ENCODE measurements at places on chromosomes 16 and 17.

DNA sequence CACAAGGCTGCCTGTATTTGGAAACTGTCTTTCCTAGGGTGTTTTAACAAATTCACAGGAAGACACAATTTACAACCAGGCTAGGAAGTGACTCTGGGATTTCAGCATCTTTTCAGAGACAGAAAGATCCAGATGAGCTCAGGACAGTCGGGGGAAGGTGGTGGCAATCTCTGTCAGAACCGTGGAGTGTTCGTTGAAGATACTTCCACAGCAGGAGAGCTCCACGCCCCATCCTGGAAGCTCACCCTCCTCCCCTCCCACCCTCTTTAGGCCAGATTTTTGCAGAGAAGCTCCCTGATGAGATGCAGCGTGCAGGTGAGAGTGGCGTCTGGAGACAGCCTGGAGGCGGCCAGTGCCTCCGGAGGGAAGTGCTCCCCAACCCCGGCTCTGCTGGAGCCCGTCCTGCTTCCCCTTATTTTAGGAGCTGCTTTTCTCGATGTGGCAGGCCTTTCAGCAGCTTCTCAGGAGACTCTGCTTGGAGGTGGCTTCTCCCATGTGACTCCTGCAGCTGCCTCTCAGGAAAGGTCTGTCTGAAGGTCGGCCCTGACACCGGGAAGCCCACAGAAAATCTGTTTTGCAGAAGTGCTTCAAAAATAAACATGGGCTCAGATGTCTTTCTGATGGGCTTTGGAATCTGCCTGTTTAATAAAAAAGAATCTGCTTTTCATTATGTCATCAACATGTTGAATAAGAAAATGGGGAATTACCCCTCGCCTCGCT is 186.4 kb upstream of the CHMP6 start:
- no peak for DNase-seq

DNA sequence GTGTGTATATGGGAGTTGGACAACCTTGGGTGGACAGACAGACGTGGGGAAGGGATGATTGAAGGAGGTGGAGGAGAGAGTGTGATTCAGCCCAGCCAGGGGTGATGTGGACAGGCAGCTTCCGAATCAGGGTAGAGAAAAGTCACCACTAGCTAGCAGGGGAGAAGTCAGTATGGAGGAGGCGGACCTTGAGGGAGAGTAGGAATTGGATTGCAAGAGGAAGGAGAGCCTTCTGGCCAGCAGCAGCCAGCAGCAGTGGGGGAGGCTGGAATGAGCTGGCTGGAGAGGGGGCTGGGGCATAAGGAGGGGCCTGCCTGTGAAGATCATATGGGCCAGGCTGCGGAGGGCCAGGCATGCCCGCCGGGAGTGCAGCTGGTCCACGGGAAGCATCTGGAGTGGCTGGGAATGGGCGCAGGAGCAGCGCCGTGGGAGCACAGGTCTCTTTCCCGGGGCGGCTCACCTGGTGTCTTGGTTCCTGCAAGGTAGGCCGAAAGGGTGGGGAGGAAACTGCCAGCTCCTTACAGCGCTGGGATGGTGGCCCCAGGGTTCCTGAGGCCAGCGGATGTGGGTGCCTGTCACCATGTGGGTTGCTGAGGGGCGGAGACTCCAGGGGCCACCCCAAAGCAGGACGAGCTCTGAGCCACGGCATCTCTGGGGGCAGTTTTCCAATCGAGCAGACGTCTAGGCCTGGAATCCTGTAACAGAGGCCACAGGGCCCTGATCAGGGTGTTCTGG is 235.3 kb downstream of the SEC14L1 start:
- DNase-seq: no peak

DNA sequence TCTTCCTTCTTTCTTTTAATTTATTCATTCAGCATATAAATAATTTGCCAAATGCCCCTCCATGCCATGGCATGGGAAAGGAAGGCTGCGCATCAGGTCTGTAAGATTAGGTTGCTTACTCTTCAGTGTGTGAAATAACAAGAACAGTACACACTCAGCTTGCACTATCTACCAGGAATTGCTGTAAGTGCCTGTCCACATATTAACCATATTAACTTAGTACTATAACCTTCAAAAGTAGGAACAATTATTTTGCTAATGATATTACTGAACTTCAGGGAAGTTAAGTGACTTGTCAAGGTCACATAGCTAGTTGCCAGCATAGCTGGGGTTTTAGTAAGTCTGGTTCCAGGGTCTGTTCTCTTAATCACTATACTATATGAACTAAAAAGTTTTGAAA is 89.2 kb upstream of the PMFBP1 start:
- no peak for DNase-seq

GRCh38 chr16:53681354-53681753 is 22.3 kb downstream of the RPGRIP1L start:
- no peak for DNase-seq

DNA sequence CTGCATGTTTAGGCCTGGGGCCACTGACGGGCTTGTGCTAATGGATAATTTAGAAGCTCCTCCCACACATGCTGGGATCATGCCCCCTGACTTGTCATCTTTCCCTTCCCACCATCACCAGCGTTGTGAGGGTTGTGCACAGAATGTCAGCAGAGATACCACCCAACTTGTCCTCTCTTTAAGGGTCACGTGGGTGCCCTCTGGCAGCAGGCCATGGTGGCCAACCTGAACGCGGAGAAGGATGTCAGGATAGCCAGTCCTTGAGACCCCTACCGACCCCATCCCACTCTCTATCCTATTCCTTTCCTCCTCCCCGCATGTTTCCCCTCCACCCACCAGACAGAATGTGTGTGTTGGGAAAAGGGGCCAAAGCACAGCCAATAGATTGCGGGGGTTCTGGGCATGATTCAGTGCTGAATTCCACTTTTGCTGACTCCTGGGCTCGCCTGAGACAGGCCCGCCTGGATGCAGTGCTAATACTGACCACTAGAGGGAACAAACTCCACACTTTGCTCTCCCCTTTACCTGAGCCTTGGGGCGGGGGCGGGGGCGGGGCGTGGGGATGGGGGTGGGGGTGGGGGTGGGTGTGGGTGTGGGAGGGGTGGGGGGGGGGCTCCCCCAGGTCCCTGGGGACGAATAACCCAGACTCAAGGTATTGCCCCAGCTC is at the start of gene GH2:
Gene GH2, minus strand, starts transcription at position 10 of the 667 bp plus-strand sequence. CDS start 143 bp downstream, outside the sequence.
- DNase-seq: no peak

- no peak for DNase-seq
These were observed 1643.5 kb downstream of the TP53TG3F start for GRCh38 chr16:35102780-35103403.

DNA sequence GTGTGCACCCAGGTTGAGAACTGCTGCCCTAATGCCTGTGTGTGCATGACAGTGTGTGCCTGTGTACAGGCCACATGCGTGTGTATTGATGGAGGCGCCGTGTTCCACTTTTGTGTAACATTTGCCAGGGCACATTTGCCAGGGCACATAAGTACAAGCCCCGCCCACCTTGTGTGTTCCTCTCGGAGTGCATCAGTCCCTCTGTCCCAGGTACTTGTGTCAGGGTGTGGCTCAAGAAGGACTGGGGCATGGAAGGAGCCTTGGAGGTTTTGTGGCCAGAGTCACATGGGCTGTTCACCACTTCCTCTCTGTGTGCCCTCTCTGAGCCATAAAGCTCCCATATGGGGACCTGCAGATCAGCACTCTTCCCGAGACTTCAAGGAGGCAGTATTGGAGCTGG is 73.9 kb downstream of the MRM1 start:
- DNase-seq: no peak

- DNase-seq: no peak
These were observed 457.9 kb upstream of the DYNLRB2 start for GRCh38 chr16:80082906-80083305.

DNA sequence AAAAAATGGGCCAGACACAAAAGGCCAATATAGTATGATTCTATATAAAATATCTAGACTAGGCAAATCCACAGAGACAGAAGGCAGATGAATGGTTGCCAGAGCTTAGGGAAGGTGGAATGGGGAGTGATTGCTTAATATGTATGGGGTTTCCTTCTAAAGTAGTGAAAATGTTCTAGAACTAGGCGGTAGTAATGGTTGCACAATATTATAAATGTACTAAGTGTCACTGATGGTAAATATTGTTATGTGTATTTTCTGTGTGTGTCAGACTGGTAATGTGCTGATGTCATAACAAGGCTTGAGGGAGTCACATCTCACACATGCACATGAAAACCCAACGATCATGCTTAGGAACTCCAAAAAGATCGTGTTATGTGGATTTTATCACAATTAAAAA is 106.9 kb upstream of the SIAH1 start:
- DNase-seq: no peak

DNA sequence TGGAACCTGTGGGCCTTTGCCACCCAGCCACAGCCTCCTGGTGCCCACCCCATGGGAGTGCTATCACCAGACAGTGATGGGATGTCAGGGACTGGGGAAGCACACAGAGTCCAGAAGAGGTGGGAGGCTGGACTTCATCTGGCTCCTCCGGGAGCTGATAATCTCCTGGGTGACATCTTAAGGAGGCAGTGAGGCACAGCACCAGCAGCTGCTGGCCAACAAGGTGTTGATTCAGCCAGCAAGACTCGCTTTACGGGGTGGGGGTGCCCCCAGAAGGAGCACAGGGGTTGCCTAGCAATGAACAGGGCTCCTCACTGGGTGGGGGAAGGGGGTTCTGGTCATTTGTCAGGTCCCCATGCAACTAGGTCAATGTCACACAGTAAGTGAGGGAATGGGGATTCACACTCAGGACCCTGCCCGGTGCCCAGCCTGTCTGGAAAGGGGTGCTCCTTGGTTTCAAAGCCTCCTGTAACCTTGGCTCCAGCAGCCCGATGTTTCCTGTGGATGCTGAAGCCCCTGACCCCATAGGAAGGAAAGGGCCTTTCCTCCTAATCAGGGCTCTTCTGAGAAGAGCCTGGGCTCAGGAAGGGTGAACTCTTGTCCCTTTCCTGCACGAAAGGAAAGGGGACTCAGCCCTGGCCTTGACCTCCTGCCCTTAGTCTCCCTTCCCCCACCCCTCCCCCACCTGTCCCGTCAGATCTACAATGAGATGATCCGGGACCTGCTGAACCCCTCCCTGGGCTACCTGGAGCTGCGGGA is 17.7 kb downstream of the KIF19 start:
- no peak for DNase-seq

DNA sequence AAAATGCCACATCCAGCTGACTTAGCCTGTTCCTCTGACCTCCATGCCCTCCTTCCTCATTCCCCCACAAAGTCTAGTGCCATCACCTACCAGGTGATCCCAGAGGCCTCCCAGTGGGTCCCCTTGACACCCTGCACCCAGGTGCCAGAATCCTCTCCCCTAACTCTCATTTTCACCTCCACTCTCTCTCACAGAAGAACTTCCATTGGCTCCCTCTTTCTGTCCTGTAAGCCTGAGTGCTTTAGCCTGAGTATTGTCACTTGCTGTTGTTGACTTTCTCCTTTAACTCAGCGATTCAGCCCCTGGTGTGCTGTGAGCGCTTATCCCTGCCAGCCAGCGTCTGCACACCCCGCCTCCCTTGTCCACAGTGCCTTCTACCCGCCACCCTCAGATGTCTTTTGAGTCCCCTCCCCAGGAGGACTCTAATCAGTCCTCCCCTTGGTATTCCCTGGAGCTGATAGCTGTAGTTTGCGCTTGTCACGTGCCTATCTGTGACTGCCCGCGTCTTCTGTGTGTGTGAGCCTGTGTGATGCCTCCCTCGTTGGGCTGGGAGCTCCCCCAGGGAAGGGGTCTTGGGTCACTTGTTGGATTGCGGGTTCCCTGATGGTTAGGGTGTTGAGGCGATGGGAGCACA is 31.9 kb downstream of the ARHGAP23 start:
- DNase-seq: no peak

- DNase-seq: no peak
These were observed 116.3 kb downstream of the MAF start for GRCh38 chr16:79484237-79484636.

GRCh38 chr16:29992344-29992967 is 3.0 kb downstream of the HIRIP3 start:
- no peak for DNase-seq

DNA sequence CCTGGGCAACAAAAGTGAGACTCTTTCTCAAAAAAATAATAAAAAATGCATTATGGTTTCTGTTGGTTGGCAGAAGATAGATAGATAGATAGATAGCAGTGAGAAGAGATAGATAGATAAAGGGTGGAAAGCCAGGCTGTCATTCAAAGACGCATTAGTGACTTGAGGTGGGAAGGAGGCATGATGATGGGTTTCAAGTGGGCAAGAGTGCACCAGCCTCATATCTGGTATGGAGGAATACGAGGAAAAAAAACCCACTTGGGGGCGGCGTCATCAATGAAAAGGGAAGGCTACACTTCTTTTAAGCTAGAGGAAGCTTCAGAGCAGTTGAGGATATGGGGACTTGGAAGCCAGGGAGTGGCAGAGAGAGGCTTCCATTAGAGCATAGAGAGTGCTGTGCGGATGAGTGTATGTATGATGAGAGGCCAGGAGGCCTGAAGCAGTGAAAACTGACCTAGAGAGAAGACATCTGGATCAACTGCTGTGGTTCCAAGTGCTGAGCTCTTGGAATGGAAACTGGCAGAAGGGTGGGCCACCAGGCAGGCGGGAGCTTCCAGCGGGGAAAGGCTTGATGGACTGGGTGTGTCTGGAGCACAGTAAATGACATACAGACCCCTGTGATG is 31.8 kb downstream of the CEP95 start:
- DNase-seq: no peak

GRCh38 chr17:67156269-67157199 is 88.5 kb downstream of the HELZ start:
- DNase-seq: no peak

DNA sequence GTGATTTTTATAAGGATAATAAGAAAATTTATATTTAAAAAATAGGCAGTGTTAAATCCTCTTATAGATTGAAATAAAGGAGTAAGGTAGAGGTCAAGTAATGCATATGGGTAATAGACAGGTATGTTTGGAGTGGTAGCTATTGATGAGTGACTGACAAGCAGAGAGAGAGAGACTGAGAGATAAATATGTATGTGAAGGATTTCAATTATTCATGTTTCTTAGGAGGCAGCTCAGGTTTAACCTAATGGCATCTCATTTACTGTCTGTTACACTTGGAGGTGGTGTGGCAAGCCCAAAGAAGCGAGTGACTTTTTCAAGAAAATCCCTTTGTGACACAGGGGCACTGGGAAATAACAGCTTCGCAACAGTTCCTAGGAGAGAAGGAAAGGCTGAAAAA is 120.2 kb downstream of the KIF2B start:
- DNase-seq: no peak

- no peak for DNase-seq
These were observed 33.6 kb downstream of the FTO start for GRCh38 chr16:53737552-53737951.

DNA sequence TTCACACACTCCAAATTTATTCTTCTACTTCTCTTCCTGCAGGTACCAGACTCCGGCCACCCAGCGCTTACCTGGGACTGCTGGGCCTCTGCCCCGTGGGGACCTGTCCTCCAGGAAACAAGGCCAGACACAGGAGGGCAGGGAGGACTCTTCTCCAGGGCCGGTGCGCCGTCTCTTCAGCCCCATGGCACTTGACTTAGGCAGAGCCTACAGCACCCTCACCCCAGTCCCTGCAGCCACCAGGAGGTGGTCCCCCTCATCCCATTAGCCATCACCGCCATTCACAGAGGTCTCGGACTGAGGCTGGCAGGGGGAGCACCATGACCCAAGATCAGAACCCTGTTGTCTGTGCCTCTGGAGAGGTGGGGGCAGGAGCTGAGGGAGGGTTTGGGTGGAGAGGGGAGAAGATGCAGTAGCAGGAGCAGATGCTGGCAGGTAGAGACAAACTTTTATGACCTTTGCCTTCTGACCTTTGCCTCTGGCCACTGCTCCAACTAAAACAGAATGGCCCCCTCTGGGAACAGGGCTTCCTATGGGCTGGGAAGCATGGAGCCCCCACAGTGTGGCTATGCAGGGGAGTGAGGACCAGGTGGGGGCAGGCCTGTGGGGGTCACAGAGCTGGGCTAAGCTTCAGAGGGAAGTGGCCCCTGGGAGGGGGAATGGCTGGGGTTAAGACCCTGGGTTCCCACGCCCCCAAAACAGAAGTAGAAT is 1.7 kb upstream of the GCGR start:
- no peak for DNase-seq

- DNase-seq: no peak
These were observed 632 bp downstream of the CYBC1 start for GRCh38 chr17:82449883-82450356.

Measured in NCI-H1048 (cell line).